Activated T-helper 9 cell treated with anti-CD3 and anti-CD28 coated beads, Interleukin-2, amount 50 U/mL, for 16 hours (primary cell): ENCODE measurements at places on chromosomes 2 and 18.

DNA sequence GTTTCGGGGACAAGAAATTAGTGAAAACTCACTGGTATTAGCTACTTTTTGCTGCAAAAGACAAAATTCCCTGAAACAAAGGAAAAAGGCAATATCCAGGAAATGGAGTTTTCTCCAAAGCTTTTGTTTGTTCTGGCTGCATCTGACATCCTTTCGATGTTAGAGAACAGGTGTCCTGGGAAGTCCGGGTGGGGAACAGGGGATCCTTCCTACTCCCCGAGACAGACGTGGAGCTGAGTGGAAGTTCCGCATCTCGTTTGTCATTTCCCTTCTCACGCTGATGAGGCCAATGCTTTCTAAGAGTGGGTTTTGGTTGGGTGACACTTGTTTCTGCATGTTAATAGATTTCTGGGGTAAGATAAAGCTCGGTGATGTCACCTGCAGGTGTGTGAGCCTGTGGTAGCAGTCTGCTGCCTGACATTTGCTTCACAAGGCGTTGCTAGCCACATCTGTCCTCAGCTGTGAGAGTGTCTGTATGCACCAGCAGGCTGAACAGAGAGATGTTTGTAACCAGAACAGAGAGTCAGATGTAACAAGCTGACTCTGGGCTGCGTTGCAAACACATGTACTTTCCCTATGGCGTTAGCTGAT, 125.9 kb downstream of the ACOXL start:
- peak; percentile 28 for DNase-seq

GRCh38 chr2:191995285-191995684, 148.4 kb upstream of the CAVIN2 start:
- no peak for DNase-seq

GRCh38 chr2:68366083-68366560, 1.0 kb downstream of the PLEK start:
- no peak for DNase-seq

- no peak for DNase-seq
Measured at GRCh38 chr2:72579591-72580180, 246.1 kb downstream of the EXOC6B start.

DNA sequence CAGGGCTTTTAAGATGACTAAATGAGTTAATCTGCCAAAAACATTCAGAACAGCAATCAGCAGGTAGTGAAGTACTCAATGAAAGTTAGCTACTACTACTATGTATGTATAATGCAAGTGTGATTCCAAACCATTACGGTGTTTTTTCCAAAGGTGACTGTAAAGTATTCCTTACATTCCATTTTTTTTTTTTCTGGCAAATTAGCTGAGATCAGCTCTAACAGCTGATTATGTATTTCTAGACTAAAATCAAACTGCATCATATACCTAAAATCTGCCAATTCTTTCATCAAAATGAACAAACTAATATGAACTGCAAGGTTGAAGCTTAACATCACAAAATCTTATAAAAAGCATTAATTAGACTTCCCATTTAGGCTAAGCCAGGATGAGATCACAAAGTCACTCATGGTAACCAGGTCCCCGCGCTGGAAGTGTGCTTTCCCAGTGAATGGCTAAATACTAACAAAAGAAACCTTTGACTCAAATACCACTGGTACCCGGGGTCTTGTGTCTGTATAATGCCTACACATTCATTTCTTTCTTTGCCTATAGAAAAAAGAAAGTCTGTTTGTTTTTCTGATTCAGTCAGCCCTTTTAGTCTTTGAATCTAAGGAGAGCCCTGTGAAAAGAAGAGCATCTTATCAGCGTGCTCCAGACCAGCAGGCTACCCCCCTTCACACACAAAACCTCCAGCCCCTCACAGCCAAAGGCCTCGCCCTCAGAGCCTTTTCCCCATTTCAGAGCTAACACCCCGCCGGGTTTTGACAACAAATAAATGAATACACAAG, 88.3 kb downstream of the RBMS1 start:
- DNase-seq, result no peak
